ENCODE measurements at places on chromosomes 1 and 21. TPM values are rescaled to one million over a fixed set of nuclear protein-coding genes. Genes with fewer than 3 reads are reported as not detected.

DNA sequence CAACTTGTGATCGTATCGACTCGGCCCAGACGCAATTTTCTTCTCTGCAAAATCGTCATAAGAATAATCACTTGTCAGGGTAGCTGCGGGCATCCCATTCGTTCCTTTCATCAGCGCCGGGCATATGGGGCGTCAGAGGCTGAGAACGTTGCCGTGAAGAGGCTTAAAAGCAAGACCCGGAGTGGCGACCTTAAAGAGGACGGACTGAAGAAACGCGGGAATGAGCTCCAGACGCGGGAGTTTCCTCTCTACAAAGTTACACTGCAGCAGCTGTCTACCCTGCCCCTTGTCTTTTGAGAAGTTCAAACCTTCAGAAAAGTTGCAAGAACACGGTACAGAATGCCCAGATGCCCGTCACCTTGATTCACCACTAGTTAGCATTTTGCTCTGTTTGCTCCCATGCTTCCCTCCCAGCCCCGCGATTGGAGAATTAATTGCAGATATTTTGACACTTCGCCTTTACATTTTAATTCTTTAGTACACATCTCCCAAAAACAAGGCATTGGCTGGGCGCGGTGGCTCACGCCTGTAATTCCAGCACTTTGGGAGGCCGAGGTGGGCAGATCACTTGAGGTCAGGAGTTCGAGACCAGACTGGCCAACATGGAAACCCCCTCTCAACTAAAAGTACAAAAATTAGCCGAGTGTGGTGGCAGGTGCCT, 967 bp downstream of the CENPS start:
- DNase-seq, result no peak

DNA sequence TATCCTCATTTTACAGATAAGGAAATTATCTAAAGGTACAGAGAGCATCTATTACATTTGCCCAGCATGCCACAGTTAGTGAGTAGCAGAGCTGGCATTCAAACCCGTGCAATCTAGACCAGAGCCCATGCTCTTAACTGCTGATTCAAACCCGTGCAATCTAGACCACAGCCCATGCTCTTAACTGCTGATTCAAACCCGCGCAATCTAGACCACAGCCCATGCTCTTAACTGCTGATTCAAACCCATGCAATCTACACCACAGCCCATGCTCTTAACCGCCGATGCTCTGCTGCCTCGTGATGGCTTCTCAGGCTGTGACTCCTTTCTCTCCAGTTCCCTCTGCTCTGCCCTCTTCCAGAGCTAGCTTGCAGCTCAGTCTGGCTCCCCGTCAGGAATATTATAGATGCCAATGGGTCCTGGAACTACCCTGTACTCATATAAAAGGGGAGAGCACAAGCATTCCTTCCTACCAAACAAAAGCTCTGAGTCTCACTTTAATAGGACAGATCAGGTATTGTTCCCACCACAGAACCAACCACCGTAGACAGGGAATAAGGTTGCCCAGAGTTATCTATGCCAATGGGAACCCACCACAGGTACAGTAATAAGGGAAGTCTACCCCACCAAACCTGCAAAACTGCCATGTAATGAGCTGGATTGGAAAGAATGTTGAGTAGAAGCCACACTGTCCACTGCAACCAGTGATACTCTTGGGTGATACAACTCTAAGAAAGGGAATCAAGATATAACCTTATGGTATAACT, 78.4 kb downstream of the SMYD3 start:
- no peak for DNase-seq

GRCh38 chr1:116921301-116921885, 11.7 kb downstream of the PTGFRN start:
- no peak for DNase-seq

- no peak for DNase-seq
Measured at GRCh38 chr1:30109853-30110252, 613.5 kb downstream of the MATN1 start.

- no peak for DNase-seq
Measured at GRCh38 chr1:172112576-172112975, 271.3 kb downstream of the DNM3 start.

- DNase-seq, result no peak
Measured at GRCh38 chr1:225855503-225856300, 26.5 kb downstream of the TMEM63A start.

The CYP4X1 gene
- total RNA-seq, result 8.1 TPM

- no peak for DNase-seq
Measured at GRCh38 chr1:202200112-202200548, 6.5 kb downstream of the LGR6 start.

DNA sequence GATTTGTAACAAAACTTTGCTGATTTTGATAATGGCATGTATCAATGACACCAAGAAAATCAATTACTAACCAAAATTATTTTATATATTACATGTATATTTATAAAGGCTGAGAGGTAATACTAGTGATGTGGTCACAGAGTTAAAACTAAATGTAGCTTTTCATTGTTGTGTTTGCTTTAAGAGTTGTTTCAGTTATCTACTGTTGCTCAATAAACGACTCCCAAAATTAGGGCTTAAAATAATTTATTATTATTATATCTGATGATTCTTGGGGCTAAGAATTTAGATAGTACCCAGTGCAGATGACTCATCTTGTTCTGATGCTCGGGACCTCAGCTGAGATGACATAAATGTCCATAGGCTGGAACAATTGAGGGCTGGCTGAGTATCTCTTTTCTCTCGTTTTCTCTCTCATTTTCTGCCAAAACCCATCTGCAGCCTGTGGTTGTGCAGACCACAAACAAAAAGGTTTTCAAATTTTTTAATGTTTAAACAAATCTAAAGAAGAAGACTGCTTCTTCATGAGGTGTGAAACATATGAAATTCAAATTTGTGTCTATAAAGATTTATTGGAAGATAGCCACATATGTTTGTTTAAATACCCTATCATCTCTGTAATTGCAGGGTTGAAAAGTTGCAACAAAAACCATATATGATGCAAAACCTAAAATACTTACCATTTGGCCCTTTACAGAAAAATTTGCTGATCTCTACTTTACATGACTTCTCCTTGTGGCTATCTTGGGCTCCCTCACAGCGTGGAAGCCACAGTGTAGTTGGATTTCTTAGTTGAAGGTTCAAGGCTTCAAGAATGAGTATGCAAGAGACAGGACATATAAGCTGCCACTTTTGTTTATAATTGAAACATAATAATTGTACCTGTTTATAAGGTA, 14.8 kb upstream of the PTPRC start:
- no peak for DNase-seq

The OR2T11 gene
- total RNA-seq, result not detected

GRCh38 chr1:84701376-84701775, 11.1 kb upstream of the SSX2IP start:
- no peak for DNase-seq

The OR6N1 gene
- total RNA-seq, result not detected

- no peak for DNase-seq
Measured at GRCh38 chr1:81920245-81920740, 119.6 kb downstream of the ADGRL2 start.

- DNase-seq, result no peak
Measured at GRCh38 chr1:184648160-184648855, 106.3 kb downstream of the EDEM3 start.

GRCh38 chr1:157438613-157439012, 113.7 kb downstream of the FCRL5 start:
- DNase-seq, result no peak

DNA sequence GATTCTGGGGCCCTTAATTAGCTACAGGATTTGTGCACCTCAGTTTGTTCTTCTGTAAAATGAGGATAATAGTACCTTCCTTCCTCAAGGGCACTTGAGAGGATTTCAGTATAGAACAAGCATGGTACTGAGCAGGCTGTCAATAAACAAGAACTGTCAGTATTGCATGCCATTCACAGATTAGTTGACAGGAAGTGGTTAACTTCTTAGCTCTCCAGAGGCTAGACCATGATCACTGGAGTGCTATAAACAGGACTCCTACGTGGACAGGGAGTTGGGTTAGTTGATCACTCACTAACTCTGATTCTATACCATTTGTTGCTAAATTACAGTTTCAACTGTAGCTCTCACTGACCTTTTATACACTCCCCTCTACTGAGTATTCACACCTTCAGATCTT, 126.2 kb upstream of the DAB1 start:
- no peak for DNase-seq

The CYP4A11 gene
- total RNA-seq, result not detected

The MIXL1 gene
- not detected for total RNA-seq

- no peak for DNase-seq
Measured at GRCh38 chr1:19630720-19631395, 13.3 kb upstream of the NBL1 start.

Data from thyroid gland (tissue), 4 donors.